ENCODE measurements at places on chromosomes 4 and X.

- no peak for DNase-seq
Observed at GRCh38 chrX:19839770-19840254, 47.6 kb downstream of the SH3KBP1 start.

- no peak for DNase-seq
Observed at GRCh38 chr4:167221084-167221483, 13.2 kb downstream of the SPOCK3 start.

DNA sequence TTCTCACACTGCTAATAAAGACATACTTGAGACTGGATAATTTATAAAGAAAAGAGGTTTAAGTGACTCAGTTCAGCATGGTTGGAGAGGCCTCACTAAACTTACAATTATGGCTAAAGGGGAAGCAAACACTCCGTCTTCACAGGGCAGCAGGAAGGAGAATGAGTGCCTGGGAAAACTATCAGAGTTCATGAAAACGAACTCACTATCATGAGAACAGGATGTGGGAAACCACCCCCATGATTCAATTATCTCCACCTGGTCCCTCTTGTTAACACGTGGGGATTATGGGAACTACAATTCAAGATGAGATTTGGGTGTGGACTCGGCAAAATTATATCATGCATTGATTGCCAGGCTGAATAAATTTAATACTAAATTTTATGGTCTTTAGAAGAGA is 592.7 kb downstream of the GRXCR1 start:
- no peak for DNase-seq

DNA sequence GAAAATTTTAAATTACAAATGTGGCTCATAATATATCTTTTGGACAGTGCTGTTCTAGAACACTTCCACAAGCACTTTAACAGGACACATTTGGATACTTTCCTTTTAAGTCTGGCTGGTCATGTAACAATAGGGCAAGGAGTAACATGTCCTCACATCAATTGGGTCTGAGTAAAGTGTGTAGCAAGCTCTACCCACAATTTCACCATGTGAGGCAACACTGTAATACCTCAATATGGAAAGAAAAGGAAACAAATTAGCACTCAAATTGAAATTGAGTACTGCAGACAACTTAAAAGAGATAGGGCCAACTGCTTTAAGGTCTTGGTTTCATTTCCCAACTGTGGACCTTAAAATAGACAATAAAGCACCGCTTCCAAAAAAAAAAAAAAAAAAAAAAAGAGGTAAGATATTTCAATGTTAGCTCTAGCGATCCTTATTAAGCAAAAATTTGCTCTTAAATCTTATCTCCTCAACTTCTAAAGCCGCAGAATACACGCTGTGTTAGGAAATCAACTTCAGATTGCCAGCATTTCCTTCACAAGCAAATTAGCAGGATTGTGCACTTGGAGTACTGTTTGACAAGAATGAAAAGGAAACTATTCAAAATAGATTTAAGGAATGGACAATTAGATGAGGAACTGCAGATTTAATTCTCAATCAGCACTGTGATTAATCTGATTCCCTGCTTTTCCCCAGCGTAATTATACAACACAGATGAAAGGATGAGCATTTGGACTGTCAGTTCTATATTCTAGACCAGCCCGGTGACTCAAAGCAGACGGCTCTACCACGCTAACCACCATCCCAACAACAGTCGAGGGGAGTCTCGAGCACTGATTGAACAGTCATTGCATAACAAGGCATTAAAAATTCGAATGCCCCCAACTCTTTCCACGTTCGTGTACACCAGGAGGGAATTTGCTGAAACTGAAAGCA is 1.6 kb downstream of the CASK start:
- DNase-seq: no peak

DNA sequence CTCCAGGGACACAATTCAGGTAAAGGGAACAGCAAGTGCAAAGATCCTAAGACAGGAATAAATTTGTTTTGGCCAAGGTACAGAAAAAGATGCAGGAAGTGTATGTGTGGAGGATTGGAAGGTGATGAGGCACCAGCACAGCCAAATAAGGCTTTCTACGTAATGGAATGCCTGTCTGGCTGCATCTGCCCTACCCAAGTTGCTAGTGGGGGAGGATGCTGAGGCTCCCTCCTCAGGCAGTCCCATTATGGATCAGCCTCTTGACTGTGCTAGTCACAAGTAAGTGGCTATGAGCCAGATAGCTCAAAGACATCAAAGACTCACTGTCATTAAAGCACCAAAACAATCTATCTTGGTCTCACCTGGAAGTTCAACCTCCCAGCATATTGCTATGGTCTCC is 300.9 kb upstream of the FAT4 start:
- DNase-seq: no peak

DNA sequence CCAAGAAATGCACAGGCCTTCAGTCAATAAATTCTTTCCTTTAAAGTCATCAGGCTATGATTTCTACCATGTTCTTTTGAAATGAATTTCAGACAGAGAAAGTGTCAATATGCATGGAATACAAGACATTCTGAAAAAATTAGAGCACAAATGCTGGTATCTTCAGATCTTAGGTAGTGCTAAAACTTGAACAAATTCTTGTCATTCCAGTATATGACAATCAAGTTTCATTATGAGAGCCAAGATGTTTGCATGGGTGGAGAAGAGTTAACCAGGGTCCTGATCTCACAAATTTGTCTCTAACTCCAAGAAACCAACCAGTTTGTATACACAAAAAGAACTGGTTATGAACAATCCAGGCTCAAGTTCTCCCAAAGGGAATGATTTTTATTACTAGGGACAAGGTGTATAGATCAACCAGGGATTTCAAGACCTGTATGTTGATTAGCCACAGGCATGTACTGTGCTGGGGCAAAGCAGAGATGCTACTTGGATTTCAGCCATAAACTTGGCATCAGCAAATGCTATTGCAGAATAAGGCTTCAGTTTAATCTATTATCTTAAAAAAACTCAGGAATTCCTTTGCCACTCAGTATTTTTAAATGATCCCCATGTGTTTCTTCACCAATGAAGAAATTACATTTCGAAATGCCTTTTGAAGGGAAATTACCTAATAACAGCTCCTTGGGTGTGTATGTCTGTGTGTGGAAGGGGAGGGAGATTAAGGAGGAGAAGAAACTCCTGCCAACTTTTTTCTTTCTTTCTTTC is 69.7 kb downstream of the FANCB start:
- DNase-seq: no peak
